ENCODE measurements at places on chromosomes 11 and 22.

DNA sequence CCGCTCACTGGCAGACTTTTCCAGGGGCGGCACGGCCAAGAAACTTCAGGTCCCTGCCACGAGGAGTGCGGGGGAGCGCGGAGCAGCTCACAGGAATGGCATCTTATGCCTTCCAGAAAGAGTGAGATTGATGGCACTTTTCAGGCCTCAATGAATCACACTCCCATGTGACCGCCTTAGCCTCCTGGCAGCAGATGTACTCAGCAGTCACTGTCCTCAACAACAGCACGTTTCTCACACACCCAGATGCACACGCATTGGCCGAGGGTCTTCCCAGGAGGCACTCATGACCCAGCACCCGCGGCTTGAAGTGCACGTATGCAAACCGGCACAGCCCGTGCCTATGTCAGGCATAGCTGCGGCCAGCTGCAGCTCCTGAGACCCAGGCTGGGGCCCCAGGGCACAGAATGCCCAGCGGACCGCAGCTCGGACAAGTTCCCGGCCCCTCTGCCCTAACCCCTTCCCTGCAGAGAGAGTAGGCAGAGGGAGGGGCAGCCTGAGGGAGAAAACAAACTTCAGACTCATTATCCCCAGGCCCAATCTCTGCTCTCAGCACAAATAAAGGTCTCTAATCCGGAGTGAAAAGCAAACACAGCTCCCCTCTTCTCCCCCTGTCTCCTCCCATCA is 48.3 kb downstream of the RPUSD4 start:
- DNase-seq, result peak; percentile 91

DNA sequence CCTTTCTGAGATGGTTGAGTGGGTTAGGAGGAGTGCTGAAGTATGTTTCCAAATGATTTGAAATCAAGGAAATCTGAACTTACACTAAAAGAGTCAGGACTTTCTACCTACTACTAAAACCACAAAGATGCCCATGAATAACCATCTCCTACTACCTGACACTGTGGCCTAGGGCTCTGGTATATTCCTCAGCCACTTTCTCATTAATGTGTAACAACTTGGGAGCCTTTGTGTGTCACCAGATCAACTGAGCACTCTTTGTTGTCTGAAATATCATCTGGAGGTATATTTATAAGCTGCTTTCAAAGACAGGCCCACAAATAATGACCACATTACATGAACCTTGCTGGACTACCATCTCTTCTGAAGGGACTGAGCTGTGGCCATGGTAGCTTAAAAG is 43.9 kb downstream of the RELT start:
- no peak for DNase-seq

DNA sequence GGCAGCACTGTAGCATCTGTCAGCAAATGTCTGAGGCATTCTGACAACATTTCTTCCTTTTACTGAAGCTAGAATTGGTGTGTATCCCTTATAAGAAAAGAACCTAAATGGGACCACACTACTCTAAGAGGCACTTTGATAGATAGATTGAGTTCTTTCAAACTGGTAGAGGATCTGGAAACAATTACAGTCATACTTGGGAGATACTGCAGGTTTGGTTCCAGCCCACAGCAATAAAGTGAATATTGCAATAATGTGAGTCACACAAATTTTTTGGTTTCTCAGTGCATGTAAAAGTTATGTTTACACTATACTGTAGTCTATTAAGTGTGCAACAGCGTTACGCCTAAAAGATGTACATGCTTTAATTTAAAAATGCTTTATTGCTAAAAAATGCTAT is 96.9 kb downstream of the SBF2 start:
- peak; percentile 59 for DNase-seq

- no peak for DNase-seq
Measured at GRCh38 chr11:5547982-5548381, 358 bp downstream of the OR52H1 start.

DNA sequence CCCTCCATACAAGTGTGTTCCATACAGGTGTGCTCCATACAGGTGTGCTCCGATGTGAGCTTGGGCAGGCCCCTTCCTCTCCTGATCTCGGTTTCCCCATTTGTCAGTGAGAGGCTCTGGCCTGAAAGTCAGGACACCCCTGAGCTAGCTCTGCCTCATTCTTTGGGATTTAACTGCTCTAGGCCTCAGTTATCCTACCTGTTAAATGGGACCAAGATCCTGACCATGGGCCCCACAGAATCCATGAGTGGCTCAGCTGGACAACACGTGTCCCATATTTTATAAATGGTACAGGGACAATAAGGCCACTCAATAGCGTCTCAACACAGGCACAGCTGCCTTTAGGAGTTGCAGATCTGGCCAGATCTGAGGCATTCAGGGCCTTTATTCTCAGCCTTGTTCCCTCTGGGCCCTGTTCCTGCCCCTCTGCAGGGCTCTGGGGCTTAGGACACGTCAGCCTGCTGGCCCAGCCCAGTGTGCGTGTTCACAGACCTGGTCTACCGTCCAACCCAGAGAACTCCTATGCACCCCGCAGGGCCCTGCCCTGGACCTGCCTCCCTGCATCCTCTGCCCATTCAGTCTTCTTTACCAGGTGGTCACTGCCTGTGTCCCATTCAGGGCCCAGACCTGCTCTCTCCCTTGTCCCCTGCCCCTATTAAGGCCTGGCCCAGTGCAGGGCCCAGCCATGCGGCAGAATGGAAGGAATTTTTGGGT is 18.9 kb upstream of the IGLL1 start:
- DNase-seq, result no peak

- no peak for DNase-seq
Measured at GRCh38 chr11:30724274-30724673, 138.1 kb upstream of the MPPED2 start.

DNA sequence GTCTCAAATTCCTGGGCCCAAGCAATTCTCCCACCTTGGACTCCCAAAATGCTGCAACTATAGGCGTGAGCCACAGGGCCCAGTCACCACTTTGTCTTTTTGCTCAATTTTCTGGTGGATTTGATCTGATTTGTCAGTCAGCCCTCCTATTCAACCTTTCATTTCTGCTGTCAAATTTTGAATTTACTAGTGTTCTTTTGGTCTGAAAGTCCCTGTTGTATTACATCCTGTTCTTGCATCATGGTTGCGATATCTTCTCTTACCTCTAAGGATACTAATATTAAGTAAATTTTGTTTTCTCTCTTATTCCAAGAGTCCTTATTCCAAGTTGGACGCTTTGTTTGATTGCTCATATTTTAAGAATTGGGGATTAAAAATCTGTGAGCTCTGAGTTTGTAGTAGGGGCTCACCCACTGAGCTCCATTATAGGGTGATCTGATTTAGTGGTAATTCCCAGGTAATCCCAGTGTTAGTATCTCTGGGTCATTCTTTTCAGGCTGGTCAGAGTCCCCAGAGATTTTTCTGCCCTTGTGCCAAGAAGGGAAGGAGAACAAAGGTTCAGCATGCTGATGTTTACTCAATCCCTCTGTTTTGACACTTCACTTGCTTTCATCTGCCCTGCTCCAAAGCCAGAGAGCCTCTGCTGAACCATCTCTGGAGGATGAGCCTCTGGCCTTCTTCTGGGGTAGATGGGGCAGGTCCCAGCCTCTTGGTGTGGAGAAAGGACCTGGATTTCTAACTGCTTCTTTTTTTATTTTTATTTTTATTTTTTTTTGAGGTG is 10.0 kb downstream of the UPB1 start:
- DNase-seq, result no peak

DNA sequence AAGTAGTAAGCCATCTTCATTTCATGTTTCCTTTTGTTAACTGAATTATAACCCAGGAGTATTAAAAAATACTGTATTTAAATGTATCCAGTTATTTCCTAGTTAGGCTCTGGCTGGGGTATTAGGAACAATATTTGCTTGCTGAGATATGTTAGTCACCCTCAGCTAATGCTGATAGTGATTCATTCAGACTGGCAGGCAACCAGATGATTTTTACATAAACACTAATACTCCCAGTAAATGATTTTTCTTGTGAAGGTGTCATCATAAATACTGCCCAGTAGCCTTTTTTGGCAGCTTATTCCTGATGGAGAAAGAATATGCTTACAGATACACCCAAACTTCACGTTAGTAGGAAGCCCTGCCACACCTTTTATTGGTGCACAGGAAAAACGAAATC is 8.1 kb downstream of the YWHAH start:
- DNase-seq, result peak; percentile 76

GRCh38 chr22:40898850-40899357 is 37.0 kb upstream of the DNAJB7 start:
- peak; percentile 9 for DNase-seq

- DNase-seq, result no peak
Measured at GRCh38 chr22:28052825-28053269, 133.8 kb upstream of the PITPNB start.

All from BJ (cell line).